ENCODE measurements at places on chromosomes 2 and 18.

GRCh38 chr2:54813584-54813983 is 90.1 kb downstream of the EML6 start:
- no peak for DNase-seq

DNA sequence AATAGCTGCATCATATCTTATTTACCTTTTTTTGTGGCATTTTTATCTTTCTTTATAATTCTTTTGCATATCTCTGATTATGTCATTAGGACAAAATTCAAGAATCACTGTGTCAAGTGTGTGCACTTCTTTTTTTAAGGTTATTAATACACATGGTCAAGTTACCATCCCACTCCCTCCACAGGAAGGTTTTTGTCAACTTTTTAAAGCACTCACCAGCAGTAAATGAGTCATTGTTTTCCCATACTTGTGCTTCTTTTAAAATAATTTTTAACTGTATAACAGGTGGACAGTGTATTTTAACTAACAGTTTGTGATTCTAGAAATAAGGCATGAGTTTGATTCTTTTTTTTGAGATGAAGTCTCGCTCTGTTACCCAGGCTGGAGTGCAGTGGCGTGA is 45.7 kb upstream of the FAM171B start:
- DNase-seq = no peak

DNA sequence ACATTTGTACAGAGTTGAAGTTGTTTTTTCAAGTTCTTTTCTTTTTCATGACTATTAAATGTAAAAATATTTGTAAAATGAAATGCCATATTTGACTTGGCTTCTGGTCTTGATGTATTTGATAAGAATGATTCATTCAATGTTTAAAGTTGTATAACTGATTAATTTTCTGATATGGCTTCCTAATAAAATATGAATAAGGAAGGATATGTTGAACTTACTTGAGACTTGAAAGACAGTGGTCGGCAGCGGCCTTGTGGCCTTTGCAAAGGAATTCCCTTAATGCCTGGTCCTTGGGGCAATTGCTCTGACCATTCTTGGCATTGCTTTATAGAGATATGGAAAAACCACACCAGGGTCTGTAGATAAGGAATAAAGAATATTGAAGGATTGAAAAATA is 25.9 kb upstream of the TMEM87B start:
- DNase-seq = no peak

DNA sequence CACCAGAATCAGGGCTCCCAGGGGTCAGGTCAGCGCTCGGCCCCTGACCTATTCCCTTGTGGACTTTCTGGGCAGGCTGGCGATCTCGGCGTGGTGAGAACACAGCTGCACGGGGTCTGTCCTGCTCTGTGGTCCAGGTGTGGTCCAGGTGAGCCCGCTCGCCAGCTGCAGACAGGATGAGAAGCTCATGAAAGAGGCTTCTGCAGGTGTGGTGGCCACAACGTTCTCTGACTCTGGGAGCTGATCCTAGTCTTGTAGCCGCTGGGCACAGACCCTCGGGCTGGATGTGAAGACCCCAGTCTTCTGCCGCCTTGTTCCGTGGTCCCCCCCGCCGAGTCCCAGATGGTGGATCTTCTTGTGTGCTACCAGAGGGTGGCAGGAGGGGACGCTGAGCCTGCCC is 129.7 kb downstream of the RTP5 start:
- no peak for DNase-seq

- DNase-seq = no peak
Observed at GRCh38 chr2:205198140-205198525, 484.2 kb upstream of the NRP2 start.

DNA sequence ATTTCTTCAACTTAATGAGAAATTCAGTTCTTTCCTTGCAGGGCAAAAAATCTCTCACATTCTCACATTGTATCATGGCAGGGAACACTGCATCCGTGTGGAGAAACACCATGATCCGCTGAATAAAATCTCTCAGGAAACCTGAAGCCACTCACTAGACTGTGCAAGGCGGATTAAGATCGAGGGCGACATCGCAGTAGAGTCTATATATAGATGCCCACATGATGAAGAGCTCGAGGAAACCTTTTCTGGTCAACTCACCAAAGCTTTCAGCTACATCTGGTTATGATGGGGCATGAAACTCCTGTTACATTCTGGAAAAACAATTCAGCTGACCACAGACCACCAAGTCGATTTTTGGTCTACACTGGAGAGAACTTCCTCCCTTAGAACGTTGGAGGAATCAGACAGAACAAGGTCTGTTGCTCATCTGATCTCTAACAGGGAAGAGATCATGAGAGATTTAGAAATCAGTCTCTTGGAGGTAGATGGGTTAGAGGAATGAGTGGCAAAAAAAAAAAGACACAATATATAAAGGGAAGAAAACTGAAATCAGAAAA is 162.9 kb upstream of the ZNF516 start:
- DNase-seq = no peak

DNA sequence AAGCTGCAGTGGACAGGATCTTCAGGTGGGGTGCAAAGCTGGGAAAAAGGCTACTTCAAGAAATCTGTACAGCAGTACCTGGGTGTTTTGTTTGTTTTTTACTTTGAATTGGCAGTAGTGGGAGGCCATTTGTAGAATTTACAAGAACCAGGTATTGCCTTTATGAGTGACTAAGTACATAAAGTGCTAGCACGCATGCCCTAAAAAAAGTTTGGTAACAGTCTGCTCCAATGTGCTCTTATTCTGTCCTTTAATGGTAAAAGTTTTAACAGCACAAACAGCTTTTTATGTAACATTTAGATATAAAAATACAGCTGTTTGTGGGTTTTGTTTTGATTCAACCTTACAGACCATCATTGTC is 17.2 kb downstream of the REV1 start:
- no peak for DNase-seq

DNA sequence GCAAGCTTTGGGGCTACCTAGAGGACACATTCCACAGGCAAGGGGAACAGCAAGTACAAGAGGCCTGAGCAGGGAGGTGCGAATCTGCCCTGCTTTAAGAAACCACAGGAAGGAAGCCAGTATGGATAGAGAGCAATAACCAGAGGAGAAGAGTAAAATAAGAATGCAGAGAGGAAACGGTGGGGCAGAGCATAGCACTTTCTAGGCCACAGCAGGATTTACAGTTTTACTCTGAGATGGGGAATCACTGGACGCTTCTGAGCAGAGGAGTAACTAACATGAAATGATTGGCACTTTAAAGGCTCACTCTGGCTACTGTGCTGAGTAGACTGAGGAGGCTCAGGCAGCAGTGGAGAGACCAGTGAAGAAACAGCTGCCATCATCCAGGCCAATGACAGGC is 23.8 kb downstream of the AAK1 start:
- DNase-seq = no peak

- DNase-seq = no peak
Observed at GRCh38 chr2:234458466-234458865, 38.4 kb downstream of the ARL4C start.

- no peak for DNase-seq
Observed at GRCh38 chr2:217953011-217953481, 49.7 kb downstream of the TNS1 start.

DNA sequence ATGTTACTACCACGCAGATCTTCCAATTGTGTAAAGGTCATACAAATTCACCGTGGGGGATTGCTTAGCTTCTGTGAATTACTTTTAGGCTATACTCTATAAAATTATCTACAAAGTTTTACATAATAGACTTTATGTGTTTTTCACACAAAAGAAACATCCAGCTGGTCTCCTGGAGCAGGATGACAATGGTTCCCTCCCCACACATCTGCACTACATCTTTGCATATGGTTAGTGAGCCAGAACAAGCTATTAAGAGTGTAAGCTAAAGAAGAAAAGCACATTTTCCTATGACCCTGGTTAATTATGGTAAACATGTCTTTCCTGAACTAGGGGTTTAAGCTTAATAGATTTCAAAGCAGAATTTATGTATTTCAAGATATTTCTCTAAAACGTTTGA is 295.1 kb downstream of the ASXL3 start:
- no peak for DNase-seq

DNA sequence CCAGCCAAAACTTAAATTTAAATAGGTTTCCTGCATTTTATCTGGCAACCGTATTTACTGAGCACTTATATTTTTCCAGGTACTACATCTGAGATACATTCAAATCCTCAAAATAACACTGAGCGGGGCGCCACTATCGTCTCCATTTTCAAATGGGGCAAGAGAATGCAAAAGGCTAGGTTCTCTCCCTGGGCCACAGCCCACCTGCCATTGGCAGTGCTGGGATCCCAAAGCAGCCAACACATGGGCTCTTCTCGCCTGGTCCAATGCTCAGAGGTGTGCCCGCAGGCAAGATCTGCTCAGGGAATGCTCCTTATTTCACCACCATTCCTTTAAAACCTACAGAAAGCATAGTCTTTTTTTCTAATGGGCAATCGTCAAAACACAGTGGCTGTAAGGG is 11.3 kb upstream of the ID2 start:
- no peak for DNase-seq

DNA sequence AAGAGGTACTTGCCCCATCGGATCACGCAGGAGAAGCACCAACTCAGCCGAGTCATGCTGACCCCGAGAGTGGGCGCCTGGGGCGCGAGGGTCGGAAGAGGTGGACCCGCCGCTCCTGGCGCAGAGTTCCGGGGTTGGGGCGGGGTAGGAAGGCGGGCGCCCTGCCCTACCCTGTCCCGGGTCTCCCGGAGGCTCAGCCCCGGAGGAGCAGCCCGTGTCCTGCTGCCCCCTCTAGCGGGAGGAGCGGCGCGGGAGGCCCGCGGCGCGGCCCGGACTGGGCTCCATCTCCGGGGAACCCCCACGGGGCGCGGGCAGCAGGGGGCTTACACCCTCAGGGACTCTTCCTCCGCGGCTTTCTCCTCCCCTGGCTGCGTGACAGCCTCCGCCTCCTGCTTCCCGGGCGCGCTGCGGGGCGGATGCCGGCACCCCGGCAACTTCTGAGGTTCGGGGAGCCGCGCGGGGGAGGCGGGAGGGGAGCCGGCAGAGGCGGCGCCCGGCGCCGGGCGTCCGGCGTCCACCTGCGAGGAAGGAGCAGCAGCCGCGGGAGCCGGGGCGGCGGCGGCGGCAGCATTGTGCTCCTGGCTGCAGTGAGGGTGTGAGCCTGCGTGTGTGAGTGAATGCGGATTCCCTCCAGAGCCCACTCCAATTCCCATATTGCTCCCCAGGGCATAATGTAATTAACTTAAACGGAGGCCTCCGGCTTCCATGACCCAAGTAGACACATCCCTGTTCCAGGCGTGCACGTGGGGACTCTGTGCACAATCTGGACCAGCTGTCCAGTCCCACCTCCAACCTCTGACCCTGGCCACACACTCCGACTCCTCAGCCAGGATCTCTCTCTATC is 7.6 kb upstream of the TNS1 start:
- peak; percentile 4 for DNase-seq

- DNase-seq = no peak
Observed at GRCh38 chr18:32754508-32755263, 18.1 kb downstream of the KLHL14 start.

- peak; percentile 69 for DNase-seq
Observed at GRCh38 chr2:233353769-233354499, at the start of gene DGKD. Gene DGKD (plus strand): TSS chr2:233354494. CDS start chr2:233354519, 25 bp downstream.

DNA sequence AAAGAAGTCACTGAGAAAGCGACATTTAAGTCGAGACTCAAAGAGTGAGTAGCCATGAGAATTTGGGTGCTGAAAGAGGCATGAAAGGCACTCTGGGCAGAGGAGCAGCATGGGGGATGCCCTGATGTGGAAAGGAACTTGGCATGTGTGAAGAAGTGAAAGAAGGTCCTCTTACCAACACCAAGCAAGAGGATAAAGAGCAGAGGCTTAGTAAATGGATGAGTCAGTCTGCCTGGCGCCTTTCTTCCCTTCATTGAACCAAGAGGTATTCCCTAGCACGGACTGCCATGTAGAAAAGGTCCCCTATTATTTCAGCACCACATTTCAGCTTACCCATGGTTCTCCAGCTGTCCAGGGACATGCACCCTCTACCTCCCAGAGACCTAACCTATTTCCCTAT is 221.1 kb upstream of the NRP2 start:
- no peak for DNase-seq

DNA sequence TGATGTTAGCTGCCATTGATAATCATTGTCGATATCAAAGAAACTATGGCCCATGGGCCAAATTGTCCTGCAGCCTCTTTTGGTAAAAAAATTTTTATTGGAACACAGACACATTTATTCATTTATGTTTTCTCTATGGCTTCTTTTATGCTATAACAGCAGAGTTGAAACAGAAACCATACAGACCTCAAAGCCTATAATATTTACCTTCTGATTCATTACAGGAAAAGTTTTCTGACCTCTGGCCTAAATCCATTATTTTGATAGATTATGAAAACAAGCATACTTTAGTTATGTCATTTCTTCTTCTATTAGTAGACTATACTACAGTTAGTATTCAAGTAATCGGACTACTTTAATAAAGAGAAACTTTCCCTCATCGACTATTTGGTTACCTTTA is 349.7 kb upstream of the GALNT5 start:
- DNase-seq = no peak

GRCh38 chr18:72762515-72763122 is 105.2 kb downstream of the NETO1 start:
- DNase-seq = no peak

- no peak for DNase-seq
Observed at GRCh38 chr2:185374878-185375277, 363.7 kb upstream of the FSIP2 start.

GRCh38 chr2:149023091-149023490 is 15.4 kb upstream of the LYPD6B start:
- no peak for DNase-seq

DNA sequence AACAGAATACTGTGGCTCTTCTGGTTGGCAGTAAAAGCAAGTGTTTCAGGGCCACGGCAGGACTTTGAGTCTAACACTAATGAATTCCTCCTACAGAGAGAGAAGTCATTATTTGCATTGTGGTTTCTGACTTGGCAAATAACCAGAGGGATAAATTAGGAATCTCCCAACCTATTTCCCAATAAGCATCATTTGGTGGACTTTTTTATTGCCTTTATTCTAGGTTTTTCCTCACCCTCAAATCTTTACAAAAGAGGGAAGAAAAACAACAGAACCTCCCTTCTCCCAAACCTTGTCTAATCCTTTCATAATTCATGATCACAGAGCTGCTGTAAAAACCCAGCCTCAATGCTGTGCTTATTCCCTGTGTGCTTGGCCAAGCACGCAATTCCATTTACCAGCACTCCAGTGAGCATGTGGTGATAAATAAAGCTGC is 179.7 kb downstream of the AGPS start:
- DNase-seq = no peak

GRCh38 chr2:72932805-72933204 is 15.5 kb downstream of the EMX1 start:
- DNase-seq = no peak

- DNase-seq = no peak
Observed at GRCh38 chr18:66616523-66616983, 12.7 kb upstream of the CDH19 start.

- DNase-seq = no peak
Observed at GRCh38 chr18:78675231-78675630, 304.4 kb upstream of the SALL3 start.
